ENCODE measurements at places on chromosomes 6 and 20.

- no peak for DNase-seq
Observed at GRCh38 chr20:50369225-50370035, 140.8 kb upstream of the PTPN1 start.

GRCh38 chr20:62449951-62450691 lies 22.8 kb upstream of the RBBP8NL start:
- no peak for DNase-seq

DNA sequence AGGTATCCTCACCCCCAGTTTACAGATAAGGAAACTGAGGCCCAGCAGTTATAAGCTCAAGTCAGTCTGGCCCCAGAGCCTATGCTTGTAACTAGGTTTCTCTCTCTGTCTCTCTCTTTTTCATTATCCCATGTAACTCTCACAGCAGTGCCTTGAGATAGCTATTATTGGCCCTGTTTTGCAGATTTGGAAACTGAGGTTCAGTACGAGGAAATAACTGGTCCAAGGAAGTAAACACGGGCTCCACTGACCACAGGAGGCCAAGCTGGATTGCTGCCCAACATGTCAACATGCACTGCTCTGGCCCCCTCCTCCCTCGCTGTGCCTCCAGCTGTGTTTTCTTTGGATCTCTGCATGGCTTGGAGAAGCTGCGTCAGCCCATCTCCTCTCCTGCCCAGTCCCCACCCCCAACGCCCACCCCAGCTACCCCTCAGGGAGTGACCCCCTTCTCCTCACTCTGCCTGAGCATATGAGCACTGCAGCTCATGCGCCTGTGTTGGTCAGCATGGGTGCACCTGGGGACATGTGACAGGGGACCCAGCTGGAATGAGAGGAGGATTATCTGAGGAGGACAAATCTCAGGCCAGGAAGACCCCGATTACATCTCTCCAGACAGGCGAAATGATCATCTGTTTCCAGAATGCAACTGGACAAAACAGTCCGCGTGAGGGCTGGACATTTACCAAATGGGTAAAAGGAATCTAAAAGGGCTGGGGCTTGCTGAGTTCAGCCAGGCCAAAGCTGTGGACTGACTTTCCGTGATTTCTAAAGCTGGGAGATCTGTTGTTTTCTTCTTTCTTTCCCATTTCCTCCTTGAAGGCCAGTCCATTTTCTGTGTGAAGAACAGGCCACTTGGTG lies 7.8 kb upstream of the PLTP start:
- DNase-seq = peak; percentile 70

DNA sequence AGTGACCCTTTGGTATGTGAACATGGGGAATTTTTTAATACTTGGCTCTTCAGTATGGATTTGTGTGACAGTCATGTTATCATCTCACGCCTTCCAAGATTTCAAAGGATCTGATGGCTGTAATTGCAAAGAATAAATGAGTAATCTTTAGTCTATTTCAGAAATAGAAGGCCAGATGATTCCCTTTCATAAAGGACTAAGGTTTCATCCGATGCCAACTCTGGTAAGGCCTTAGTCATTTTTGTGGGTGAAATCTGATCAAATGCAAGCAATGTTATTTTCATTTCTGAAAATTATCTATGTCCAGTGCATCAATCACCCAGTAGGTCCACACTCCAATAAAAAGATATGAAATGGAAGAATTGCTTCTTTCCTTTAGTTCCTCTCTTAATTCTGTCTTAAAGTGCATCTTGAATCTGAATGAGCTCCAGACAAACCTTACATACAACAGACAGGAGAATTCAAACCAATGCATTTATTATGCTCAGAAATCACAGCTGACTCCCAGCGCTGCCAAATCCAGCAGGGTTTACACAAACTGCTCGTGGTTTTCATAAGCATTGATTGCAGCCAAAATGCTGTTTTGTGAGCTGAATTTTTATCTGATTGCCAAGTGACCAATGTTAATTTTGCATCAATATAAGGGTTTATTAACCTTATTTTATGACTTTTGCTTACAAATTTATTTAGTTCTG lies 565.2 kb upstream of the MARCKS start:
- peak; percentile 82 for DNase-seq
